IMR-90 (cell line): ENCODE measurements at places on chromosomes 4 and X. TPM values are rescaled to one million over a fixed set of nuclear protein-coding genes. Genes with fewer than 3 reads are reported as not detected.

Gene GLUD2
- 0.51 and 0.62 TPM in 2 replicates for polyA plus RNA-seq

Gene MAGEB1
- not detected in 2 replicates for polyA plus RNA-seq

Gene CFI
- 0.10 and 0.12 TPM in 2 replicates for polyA plus RNA-seq

Gene HNRNPD
- polyA plus RNA-seq = 118 and 142 TPM in 2 replicates

Gene SSX3
- polyA plus RNA-seq = not detected in 2 replicates

Gene FGA
- polyA plus RNA-seq = not detected in 2 replicates

Gene TCEAL3
- polyA plus RNA-seq = 21.9 and 24.2 TPM in 2 replicates

Gene LPAR4
- polyA plus RNA-seq = not detected in 2 replicates

Gene PARM1
- 0.07 and 0.09 TPM in 2 replicates for polyA plus RNA-seq

Gene SULT1B1
- polyA plus RNA-seq = 0.04 and 0.05 TPM in 2 replicates

Gene CDX4
- not detected in 2 replicates for polyA plus RNA-seq

Gene FGFBP1
- polyA plus RNA-seq = not detected in 2 replicates

Gene CENPI
- 4.8 and 5.5 TPM in 2 replicates for polyA plus RNA-seq

Gene CTAG1A
- not detected in 2 replicates for polyA plus RNA-seq

Gene KCNE5
- polyA plus RNA-seq = 0.15 and 0.17 TPM in 2 replicates

Gene FHDC1
- polyA plus RNA-seq = 0.09 and 0.10 TPM in 2 replicates

Gene HS6ST2
- not detected in 2 replicates for polyA plus RNA-seq

- no peak for DNase-seq
These were observed 571.1 kb downstream of the PCDH7 start for GRCh38 chr4:31291238-31291637.

- DNase-seq = no peak
These were observed 90.6 kb upstream of the CBR4 start for GRCh38 chr4:169100670-169101101.

DNA sequence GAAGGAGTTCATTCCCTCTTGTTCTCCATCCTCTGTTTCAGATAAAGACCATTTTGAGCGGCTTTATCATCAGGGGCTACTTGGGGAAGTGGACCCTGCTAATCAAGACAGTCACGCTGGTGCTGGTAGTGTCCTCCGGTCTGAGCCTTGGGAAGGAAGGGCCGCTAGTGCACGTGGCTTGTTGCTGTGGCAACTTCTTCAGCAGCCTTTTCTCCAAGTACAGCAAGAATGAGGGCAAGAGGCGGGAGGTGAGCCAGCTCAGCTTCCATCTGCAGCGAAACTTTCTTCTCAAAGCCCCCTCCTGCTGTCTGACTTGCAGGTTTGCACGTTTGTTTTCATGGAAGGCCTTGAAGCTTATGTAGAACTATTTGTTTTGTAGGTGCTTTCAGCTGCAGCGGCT is 49.5 kb downstream of the CLCN4 start:
- no peak for DNase-seq

DNA sequence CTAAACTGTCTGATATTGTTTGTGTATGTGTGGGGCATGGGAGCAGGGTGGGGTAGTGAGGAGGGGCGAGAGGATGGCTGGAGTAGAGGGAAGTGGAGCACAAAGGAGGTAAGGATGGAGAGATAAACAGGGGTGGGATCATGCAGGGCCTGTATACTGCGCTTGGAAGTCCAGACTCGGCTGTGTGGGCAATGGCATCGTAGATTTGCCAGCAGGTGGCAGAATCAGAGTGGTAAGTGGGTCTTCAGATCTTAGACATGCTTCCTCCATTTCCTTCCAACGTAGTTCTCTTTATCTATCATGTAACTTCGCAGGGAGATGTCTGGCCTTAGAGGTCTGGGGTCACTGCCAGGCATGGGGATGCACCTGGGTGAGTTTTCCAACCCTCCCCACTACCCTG is 155.5 kb downstream of the PDGFRA start:
- peak; percentile 39 for DNase-seq

- DNase-seq = no peak
These were observed 243.0 kb upstream of the HHIP start for GRCh38 chr4:144402999-144403398.

GRCh38 chr4:37400241-37400881 is 155.8 kb downstream of the NWD2 start:
- no peak for DNase-seq

- DNase-seq = peak; percentile 90
These were observed 29.1 kb downstream of the FHL1 start for GRCh38 chrX:136176399-136176825.

- DNase-seq = no peak
These were observed 40.4 kb downstream of the MAGEB17 start for GRCh38 chrX:16207634-16208033.

- DNase-seq = no peak
These were observed 289.2 kb downstream of the IL1RAPL1 start for GRCh38 chrX:28876408-28876807.

DNA sequence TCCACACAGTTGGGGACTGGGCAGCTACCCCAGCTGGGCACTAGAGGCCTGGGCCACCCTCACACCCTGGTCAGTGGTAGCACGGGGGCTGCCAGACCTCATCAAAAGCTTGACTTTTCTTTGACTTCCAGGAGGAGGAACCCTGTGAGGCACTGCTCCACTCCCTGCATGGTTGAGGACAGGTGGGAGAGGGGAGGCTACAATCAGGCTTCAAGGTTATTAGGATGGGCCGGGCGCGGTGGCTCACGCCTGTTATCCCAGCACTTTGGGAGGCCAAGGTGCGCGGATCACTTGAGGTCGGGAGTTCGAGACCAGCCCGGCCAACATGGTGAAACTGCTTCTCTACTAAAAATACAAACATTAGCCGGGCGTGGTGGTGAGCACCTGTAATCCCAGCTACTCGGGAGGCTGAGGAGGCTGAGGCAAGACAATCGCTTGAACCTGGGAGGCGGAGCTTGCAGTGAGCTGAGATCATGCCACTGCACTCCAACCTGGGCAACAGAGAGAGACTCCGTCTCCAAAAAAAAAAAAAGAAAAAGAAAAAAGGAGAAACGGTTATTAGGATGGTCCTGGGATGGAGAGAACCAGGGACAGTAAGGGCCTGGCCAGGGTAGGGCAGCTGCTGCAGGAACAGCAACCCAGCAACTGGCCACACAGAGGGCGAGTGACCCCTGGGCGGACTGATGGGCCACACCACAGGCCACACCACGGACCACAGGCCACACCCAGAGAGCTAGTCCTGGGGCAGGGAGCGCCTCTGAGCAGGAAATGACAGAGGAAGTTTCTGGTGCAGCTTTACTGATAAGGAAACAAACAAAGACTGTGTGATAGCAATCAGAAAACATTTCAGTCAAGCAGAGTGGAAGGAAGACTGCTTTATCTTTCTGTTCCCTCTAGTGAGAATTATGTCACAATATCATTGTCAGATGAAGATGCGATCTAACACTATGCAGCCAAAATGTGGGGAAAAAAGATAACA is 20.5 kb upstream of the OPN1LW start:
- DNase-seq = no peak

GRCh38 chr4:153241295-153241694 is 37.1 kb downstream of the TRIM2 start:
- DNase-seq = no peak

- no peak for DNase-seq
These were observed 5.1 kb downstream of the CCDC160 start for GRCh38 chrX:134241960-134242619.

GRCh38 chr4:79897174-79897573 is 175.9 kb downstream of the ANTXR2 start:
- no peak for DNase-seq

- peak; percentile 15 for DNase-seq
These were observed 45.2 kb downstream of the FHDC1 start for GRCh38 chr4:152981278-152981677.

- peak; percentile 57 for DNase-seq
These were observed 35.7 kb upstream of the INTS6L start for GRCh38 chrX:135484641-135485289.

DNA sequence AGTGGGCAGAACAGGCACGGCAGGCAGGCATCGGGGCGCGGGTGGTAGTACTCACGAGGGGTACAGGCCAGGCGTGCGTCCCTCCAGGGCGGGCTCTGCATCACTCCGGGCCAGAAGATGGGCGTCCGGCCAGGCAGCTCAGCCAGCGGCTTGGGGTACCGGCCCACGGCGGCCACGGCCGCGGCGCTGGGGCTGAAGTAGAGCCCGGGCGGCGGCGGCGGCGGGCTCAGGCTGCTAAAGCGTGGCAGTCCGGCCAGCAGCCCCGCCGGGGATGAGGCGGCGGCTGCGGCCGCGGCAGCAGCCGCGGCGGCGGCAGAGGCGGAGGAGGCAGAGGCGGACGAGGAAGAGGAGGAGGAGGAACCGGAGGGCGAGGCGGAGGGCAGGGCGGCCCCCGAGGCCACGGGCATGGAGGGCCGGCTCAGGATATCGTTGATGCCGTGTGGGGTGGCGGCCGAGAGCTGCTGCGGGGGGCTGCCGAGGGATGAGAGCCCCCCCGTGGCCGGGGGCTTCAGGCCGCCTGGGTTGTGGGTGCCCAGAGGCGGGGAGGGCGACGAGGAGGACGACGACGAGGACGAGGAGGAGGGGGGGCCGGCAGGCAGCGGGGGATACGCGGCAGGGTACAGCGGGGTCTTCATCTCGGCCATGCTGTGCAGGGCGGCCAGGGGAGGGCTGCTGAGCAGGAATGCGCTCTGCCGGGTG is 1.4 kb downstream of the NKX6-1 start:
- no peak for DNase-seq

DNA sequence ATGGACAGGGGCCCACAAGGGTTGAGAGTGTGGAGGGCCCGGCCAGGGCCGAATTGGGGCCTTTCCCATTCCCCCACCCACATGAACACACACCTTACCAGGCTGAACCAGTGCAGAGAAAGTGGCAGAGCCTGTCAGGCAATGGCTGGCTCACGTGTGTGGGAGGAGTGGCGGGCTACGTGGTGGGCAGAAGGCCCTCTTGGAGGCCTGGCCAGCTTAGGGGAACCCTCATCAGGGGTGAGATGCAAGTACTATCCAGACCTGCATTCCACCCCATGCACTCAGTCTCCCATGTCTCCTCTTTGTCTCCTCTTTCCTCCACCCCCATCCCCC is 965 bp downstream of the TCEAL4 start:
- no peak for DNase-seq

GRCh38 chrX:47198687-47199080 is 5.1 kb downstream of the UBA1 start:
- no peak for DNase-seq

- DNase-seq = no peak
These were observed 488.2 kb downstream of the GRID2 start for GRCh38 chr4:92791871-92792440.

DNA sequence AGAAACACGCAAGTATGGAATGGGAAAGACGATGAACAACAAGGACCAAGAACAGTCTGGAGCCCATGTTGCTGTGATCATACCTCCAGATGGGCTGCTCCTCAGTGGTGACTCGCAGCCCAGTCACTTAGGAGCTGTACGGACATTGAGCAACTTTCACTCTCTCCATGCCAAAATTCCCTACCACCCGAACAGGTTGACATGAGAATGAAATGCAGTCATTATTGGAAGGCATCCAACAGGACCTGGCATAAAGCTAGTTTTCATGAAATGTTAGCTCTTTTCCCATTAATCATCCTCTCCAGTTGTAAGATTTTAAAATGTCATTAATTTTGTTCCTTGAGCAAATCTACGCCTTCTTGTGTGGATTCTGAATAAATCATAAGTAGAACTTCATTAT is 82.7 kb upstream of the GPM6B start:
- peak; percentile 97 for DNase-seq

- no peak for DNase-seq
These were observed 18.4 kb upstream of the SORCS2 start for GRCh38 chr4:7173841-7174449.

GRCh38 chr4:163263606-163264005 is 68.8 kb downstream of the NPY1R start:
- DNase-seq = no peak

DNA sequence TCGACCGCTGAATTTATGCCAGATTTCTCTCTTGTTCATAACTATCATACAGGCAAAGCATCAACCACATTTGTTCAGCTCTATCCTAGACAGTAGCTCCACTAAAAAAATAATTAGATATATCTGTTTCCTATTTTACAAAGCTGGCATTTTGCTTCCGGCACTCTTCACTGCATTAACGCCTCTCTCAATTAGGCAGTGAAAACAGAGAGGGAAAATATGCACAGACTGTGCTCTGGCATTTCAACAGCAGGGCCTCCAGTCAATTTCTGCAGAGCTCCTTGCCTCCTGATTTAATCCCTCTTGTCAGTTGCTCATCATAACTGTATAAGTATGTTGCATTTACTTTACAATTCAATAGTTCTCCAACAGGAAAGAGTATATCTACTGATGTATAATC is 666.9 kb upstream of the INTU start:
- no peak for DNase-seq

DNA sequence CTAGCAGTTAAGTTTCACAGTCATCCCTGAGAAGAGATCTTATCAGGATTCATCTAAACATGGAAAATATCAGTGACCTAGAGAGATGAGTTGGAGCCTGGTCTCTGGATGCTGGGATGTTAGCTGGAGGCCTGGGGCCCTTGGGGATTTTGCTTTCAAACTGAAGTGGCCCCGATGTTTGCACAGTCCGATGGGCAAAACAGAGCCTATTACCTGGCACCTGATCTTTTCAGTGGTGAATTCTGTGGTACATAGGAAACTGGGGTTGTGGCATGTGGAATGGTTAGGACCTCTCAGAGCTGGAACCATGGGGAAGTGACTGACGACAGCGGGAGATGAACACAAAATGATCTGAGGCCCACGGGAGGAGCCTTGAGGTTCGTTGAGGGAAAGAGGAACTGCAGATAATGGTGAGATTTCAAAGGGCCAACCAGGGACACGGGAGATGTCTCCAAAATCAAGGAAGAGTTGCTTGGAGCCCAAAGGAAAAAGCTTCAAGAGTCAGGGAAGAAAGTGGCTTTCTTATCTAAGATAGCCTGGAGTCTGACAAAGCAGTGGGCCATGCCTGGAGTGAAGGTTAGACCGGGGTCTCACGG is 17.8 kb upstream of the TENM3 start:
- no peak for DNase-seq

- DNase-seq = no peak
These were observed 232.7 kb downstream of the ARHGAP24 start for GRCh38 chr4:85707611-85708010.

GRCh38 chr4:6991771-6992557 is 51.2 kb upstream of the TADA2B start:
- peak; percentile 94 for DNase-seq

DNA sequence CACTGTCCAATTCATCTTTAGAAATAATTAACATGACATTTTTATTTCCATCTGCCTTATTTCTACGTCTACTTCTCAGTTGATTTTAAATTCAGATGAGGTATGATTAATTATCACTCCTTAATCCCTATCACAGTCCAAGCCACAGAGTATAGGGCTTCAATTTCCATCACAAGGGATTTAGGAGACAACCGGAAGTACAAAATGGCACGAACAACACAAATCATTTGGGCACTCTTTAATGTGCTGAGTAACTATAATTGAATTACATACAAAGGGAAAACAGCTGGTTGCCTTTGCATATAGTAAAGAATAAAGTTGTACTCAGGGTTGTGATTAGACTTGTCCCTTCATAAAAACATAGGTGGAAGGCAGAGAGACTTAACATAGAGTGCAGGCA is 290.4 kb upstream of the MAGEB16 start:
- DNase-seq = no peak

GRCh38 chr4:118918388-118918787 is 29.7 kb downstream of the SYNPO2 start:
- peak; percentile 94 for DNase-seq

- DNase-seq = no peak
These were observed 20.0 kb downstream of the MID2 start for GRCh38 chrX:107845625-107846024.
